CD14-positive monocyte (primary cell): ENCODE measurements at places on chromosomes 11 and 22.
A peak's percentile ranks its signal among the peaks of the same experiment; 100 is the strongest.

DNA sequence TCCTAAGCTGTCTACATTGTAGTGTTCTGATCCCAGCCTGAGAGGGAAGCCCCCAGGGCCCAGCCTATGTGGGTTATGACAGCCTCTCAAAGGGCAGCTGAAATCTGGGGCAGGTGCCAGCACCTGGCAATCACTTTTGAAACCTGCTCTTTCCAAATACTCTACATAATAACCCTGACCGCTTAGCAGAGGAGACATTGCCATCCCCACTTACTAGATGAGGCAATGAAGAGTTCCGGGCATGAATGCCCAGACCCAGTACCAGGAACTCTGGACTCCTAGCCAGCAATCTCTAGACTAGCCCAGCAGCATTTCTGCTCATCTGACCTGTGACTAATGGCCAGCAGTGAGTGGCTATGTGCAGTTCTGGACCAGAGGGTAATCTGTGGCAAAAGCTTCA, 412.4 kb upstream of the CADM1 start:
- no peak for DNase-seq
- no peak overlapping the region for H3K4me3 ChIP-seq
- H3K27me3 ChIP-seq = no peaks in the 10 kb centered on the region
- H3K4me1 ChIP-seq = peaks cover 27% of the 10 kb centered on the region

DNA sequence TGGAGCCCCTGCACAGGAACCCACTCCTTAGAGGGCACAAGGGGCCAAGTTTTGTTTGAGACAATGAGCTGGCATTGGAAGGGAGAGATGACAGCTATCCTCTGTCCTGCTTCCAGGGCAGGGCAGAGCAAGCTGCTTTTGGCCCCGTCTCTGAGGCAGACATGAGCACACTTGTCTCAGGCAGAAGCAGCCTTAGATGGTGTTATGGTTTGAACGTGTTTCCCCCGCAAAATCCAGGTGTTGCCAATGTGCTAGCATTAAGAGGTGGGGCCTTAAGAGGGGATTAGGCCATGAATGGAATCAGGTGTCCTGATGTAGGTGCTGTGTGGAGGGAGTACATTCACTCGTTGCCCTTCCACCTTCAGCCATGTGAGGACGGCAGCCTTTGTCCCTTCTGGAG, 2.5 kb downstream of the TP53AIP1 start:
- no peak overlapping the region for H3K27ac ChIP-seq
- H3K27me3 ChIP-seq = no peaks in the 10 kb centered on the region
- H3K4me3 ChIP-seq = no peak overlapping the region
- H3K36me3 ChIP-seq = no peaks in the 10 kb centered on the region
- H3K4me1 ChIP-seq = peaks cover 5% of the 10 kb centered on the region

DNA sequence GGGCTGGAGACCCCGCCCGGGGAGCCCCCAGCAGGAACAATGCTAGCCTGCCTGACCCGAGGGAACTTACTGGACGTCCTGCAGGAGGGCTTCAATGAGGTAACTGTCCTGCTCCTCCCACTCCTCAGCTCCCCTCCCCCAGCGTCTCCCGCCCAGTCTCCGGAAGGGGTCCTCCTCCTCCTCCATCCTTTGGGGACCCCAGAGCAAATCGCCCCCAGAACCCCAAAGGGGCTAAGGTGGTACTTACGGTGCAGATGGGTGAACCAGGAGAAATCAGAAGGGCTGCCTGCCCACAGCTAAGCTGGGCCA, 272 bp downstream of the DIXDC1 start:
- H3K27ac ChIP-seq = no peak overlapping the region
- no peaks in the 10 kb centered on the region for H3K27me3 ChIP-seq
- H3K4me3 ChIP-seq = peak overlapping the region; percentile 69
- no peaks in the 10 kb centered on the region for H3K36me3 ChIP-seq
- no peak for DNase-seq

- H3K4me1 ChIP-seq = peaks cover 46% of the 10 kb centered on the region
- no peak overlapping the region for H3K4me3 ChIP-seq
- H3K36me3 ChIP-seq = peaks cover 78% of the 10 kb centered on the region
- peak; percentile 60 for DNase-seq
These were observed 7.3 kb downstream of the SLC15A3 start for GRCh38 chr11:60944490-60945294.

DNA sequence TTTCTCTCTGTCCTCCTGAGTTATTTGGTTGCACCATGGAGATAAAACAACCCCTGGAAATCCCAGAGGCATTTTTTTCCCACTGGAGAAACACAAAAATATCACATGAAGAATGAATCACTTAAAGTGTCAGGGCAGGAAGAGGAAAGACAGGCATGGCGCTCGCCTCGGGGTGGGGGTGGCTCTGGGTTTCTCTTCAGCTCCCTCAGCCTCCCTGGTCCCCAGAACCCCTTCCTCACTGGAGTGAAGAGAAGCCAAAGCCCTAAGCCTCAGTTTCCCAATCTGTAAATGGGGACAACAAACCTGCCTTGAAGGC, 938 bp downstream of the SHISAL1 start:
- no peak for DNase-seq
- no peak overlapping the region for H3K27ac ChIP-seq
- H3K27me3 ChIP-seq = no peaks in the 10 kb centered on the region
- H3K36me3 ChIP-seq = no peaks in the 10 kb centered on the region
- H3K4me3 ChIP-seq = no peak overlapping the region
- H3K4me1 ChIP-seq = peaks cover 11% of the 10 kb centered on the region

- no peaks in the 10 kb centered on the region for H3K27me3 ChIP-seq
- no peak overlapping the region for H3K27ac ChIP-seq
- H3K4me3 ChIP-seq = no peak overlapping the region
- no peaks in the 10 kb centered on the region for H3K36me3 ChIP-seq
- H3K4me1 ChIP-seq = peaks cover 14% of the 10 kb centered on the region
These were observed 56.1 kb downstream of the APIP start for GRCh38 chr11:34860034-34860433.

GRCh38 chr11:73894725-73895335, 18.0 kb downstream of the PAAF1 start:
- H3K4me1 ChIP-seq = no peaks in the 10 kb centered on the region
- H3K36me3 ChIP-seq = peaks cover 37% of the 10 kb centered on the region
- H3K4me3 ChIP-seq = no peak overlapping the region
- no peak overlapping the region for H3K27ac ChIP-seq

DNA sequence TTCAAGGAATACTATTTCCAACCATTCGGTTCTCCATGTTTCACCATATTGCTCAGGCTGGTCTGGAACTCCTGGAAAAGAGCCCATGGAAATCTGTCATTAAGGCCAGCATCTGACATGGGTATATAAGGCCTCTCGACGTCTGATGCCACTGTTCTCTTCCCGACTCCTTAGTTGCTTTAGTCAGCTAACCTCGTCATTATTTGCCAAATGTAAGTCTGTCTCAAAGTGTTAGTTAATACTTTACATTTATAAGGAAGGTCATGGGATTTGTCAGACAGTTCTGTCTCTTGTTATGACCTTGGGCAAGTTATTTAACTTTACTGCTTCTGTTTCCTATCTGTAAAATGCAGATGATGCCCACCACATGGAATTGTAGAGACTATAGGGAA, 1.6 kb downstream of the MRPL48 start:
- H3K4me3 ChIP-seq = no peak overlapping the region
- H3K27me3 ChIP-seq = no peaks in the 10 kb centered on the region
- no peaks in the 10 kb centered on the region for H3K36me3 ChIP-seq
- peaks cover 21% of the 10 kb centered on the region for H3K4me1 ChIP-seq

DNA sequence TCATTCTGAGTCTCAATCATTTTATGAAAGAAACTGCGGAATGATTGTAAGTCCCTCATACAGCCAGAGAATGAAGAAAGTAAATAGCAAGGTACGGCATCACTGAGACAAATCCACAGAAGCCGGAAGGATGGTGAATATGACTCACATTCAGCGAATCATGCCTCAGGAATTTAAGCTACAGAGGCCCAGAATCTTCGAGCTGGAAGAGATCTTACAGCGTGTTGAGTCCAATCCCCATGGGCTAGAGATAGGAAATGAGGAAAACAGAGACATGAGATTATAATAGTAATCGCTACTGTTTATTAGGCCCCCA, 173.2 kb downstream of the KIF18A start:
- DNase-seq = no peak
- H3K27me3 ChIP-seq = no peaks in the 10 kb centered on the region
- no peaks in the 10 kb centered on the region for H3K36me3 ChIP-seq
- no peak overlapping the region for H3K4me3 ChIP-seq
- no peak overlapping the region for H3K27ac ChIP-seq
- H3K4me1 ChIP-seq = no peaks in the 10 kb centered on the region
